ENCODE measurements at places on chromosomes 11 and 22. TPM values are rescaled to one million over a fixed set of nuclear protein-coding genes. Genes with fewer than 3 reads are reported as not detected.

DNA sequence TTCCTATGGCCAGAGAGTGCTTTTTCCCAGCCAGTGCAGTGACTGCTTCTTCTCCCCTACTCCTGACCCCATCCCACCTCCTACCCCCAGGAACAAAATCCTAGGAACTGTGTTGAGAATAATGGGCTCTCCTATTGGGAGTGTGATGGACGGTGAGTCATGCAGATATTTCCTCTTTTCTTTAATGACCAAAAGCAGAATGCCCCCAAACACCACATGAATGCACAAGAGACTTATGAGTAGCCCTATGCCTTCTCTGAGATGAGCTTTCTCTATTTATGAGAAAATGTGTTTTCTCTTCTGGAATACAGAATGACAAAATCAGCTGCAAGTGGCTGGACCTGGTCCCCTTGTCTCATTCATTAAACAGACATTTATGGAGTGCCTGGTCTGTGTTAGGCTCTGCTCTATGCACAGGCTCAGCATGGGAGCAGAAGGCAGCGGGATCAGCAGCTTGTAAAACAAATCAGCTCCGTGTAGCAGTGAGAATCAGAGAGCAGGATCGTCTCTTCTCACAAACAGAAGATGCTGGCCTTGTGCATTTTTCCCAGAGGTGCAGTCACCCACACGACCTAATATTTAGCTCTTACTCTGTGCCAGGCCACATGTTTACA, 47.5 kb upstream of the GALNT18 start:
- no peak overlapping the region for H3K4me3 ChIP-seq
- H3K4me1 ChIP-seq: no peaks in the 10 kb centered on the region
- no peak for DNase-seq
- H3K27ac ChIP-seq: no peak overlapping the region
- peaks cover 9% of the 10 kb centered on the region for H3K27me3 ChIP-seq

OR5F1 gene
- total RNA-seq: not detected

DNA sequence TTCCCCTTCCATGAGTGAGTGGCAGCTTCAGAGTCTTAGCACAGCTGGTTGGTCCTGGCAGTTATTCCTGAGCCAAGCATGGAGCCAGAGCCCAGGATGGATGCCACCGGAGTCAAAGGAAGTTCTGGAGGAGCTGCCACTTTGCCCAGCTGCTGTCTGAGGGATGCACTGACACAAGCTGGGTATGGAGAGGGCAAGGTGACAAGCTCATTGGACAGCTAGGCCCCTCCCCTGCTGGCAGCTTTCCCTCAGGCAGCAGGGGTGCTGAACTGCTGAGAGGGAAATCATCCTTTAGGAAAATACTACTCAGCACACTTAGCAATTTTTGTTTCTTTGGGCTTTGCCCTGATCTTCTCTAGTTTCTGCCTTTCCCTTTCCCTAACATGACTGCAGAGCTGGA, 99.3 kb upstream of the SESN3 start:
- H3K27ac ChIP-seq: no peak overlapping the region
- H3K4me1 ChIP-seq: no peaks in the 10 kb centered on the region
- DNase-seq: no peak

- peaks cover 10% of the 10 kb centered on the region for H3K4me1 ChIP-seq
- H3K27me3 ChIP-seq: no peaks in the 10 kb centered on the region
- DNase-seq: no peak
- H3K4me3 ChIP-seq: no peak overlapping the region
Observed at GRCh38 chr11:59187587-59187986, 15.7 kb downstream of the DTX4 start.

- peak overlapping the region; percentile 98 for H3K27ac ChIP-seq
- H3K4me3 ChIP-seq: peak overlapping the region; percentile 99
- peaks cover 14% of the 10 kb centered on the region for H3K36me3 ChIP-seq
- H3K27me3 ChIP-seq: no peaks in the 10 kb centered on the region
Observed at GRCh38 chr11:61362542-61362875, 335 bp downstream of the TMEM138 start.

C22orf15 gene
- total RNA-seq: not detected

- no peaks in the 10 kb centered on the region for H3K36me3 ChIP-seq
- H3K4me3 ChIP-seq: peak overlapping the region; percentile 59
- H3K4me1 ChIP-seq: peaks cover 15% of the 10 kb centered on the region
Observed at GRCh38 chr11:67601098-67601497, 5.6 kb upstream of the NDUFV1 start.

SCGB1D2 gene
- not detected for total RNA-seq

F2 gene
- total RNA-seq: 0.72 TPM

DNA sequence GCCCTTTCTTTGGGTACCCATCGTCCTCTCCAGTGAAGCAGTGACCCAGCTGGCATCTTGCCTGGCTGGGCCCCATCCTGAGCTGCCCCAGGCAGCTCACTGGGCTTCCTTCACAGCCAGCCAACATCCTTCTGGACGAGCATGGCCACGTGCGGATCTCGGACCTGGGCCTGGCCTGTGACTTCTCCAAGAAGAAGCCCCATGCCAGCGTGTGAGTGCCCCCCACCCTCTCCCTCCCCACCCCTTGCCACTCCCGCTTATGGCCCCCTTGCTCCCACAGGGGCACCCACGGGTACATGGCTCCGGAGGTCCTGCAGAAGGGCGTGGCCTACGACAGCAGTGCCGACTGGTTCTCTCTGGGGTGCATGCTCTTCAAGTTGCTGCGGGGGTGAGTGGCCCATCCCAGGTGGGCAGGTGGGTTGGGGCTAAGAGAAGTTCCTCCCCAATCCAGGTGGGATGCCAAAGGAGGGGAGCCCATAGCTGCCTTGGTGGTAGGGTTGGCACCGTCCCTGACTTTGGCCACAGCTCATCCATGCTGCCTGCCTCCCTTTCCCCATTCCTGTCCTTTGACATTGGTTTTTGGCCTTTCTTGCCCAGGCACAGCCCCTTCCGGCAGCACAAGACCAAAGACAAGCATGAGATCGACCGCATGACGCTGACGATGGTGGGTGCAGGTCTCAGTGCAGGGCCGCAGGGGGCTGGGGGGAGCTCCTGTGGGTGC, 6.8 kb upstream of the ANKRD13D start:
- peaks cover 17% of the 10 kb centered on the region for H3K4me1 ChIP-seq
- no peak overlapping the region for H3K27ac ChIP-seq
- H3K36me3 ChIP-seq: peaks cover 79% of the 10 kb centered on the region

DNA sequence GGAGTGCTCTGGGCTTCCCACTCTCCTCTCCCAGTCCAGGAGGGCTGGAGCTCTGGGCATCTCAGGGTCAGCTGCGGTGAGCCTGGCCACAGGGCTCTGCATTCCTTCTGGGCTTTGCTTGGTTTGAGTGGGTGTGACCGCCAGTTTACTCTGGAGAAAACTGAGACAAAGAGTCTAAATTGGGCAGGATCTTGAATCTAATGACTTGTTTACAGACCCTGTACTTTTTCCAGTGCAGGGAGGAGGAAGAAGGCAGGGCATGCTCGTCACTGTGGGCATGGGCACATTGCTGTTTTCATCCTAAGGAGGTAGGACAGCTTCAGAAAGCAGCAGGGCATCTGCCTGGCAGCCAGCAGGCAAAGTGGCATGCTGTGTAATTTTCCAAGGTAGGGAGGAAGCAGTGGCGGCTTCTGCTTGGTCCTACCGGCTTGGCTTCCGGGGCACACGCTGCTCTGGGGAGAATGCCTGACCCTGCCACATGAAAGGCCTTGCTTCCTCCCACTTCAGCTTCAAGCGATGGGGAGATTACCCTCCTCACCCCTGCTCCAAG, 22.9 kb downstream of the FLI1 start:
- peaks cover 6% of the 10 kb centered on the region for H3K36me3 ChIP-seq
- no peak for DNase-seq
- H3K4me1 ChIP-seq: peaks cover 68% of the 10 kb centered on the region

DNA sequence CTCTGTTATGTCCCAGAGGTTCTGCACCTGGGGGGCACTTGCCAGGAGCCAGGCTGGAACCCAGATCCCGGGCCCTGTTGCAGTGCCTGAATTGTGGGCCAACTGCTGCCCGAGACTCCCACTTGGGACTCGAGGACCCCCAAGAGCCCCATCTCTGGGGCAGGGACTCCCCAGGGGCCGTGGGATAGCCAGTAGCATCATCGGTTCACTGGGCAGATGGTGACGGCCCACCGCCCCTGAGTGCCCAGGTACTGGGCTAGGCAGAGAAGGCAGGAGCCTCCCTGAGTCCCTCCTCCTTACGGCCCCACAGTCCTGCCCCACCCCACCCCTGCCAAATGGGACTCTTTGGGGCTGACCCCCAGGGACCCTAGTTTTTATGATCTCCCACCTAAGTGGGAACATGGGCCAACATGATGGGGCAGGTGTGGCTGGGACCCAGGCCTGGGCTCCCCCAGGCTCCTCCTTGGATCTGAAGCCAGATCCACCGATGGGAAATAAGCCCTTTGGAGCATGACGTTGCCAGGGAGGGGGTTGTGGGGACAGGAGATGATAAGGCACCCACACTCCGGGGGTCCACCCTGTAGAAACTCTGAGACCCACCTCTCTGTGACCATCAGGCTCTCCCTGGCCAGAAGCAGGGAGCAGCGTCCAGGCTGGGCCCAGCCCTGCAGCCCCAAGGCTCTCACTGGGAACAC, 94.5 kb upstream of the FGF3 start:
- H3K27ac ChIP-seq: no peak overlapping the region
- H3K36me3 ChIP-seq: no peaks in the 10 kb centered on the region
- no peaks in the 10 kb centered on the region for H3K4me1 ChIP-seq
- H3K27me3 ChIP-seq: no peaks in the 10 kb centered on the region

GRCh38 chr11:109075976-109076375, 346.0 kb upstream of the C11orf87 start:
- DNase-seq: no peak
- no peak overlapping the region for H3K4me3 ChIP-seq

GRCh38 chr22:48476577-48476976, 1351.1 kb downstream of the BRD1 start:
- H3K4me3 ChIP-seq: no peak overlapping the region
- no peaks in the 10 kb centered on the region for H3K27me3 ChIP-seq
- no peaks in the 10 kb centered on the region for H3K4me1 ChIP-seq
- no peak for DNase-seq

DNA sequence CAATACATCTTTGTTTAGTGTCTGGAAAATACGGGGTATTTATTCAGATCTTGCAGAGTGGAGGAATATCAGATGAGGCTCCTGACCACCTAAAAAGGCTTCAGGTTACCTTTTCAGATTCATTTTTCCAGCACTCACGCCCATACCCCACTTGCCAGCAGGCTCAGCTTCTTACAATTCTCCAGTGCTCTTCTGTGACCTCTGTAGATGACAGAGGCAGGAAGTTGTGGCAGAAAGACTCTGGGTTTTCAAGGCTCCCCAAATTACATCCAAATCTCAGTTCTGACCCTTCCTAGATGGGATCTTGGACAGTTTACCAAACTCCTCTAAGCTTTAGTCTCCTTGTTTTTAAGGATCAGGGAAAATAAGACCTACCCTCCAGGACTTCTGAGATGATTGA, 61.1 kb downstream of the SYTL2 start:
- no peak overlapping the region for H3K4me3 ChIP-seq
- H3K27me3 ChIP-seq: no peaks in the 10 kb centered on the region
- H3K4me1 ChIP-seq: no peaks in the 10 kb centered on the region
- no peak for DNase-seq
- H3K36me3 ChIP-seq: no peaks in the 10 kb centered on the region

- no peak for DNase-seq
- H3K4me3 ChIP-seq: peak overlapping the region; percentile 92
- H3K27ac ChIP-seq: peak overlapping the region; percentile 28
- peaks cover 5% of the 10 kb centered on the region for H3K36me3 ChIP-seq
- no peaks in the 10 kb centered on the region for H3K27me3 ChIP-seq
- peaks cover 10% of the 10 kb centered on the region for H3K4me1 ChIP-seq
Observed at GRCh38 chr11:2400762-2401435, 349 bp downstream of the TSSC4 start.

OR5B21 gene
- not detected for total RNA-seq

MAJIN gene
- total RNA-seq: not detected

DNA sequence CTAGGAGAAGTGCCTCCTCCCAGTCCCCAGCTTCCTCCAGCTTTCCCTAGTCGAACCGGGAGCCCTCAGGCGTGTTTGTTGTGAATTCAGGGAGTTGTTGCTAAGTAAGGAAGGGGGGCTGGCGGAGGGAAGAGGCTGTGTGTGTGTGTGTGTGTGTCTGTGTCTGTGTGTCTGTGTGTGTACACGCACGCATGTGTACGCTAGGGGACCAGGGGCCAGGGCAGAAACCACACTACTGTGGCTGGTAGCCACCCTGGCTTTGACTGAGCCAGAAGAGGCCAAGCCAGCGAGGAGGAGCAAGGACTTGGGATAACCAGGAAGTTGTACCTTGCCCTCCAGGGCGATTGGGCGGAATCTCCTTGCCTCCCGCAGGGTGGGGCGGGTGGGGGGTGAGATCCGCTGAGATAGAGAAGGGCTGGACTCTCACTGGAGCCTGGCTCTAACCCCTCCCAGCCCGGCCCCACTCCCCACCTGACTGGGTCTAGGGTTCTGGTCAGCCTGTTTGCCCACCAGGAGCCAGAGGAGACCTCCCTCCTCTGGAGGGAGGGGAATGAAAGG, 7.5 kb downstream of the BCL9L start:
- no peaks in the 10 kb centered on the region for H3K27me3 ChIP-seq
- DNase-seq: no peak
- peaks cover 32% of the 10 kb centered on the region for H3K4me1 ChIP-seq
- no peak overlapping the region for H3K27ac ChIP-seq
- no peaks in the 10 kb centered on the region for H3K36me3 ChIP-seq

MCM5 gene
- total RNA-seq: 277 TPM

APOBEC3H gene
- total RNA-seq: 9.4 TPM

DNA sequence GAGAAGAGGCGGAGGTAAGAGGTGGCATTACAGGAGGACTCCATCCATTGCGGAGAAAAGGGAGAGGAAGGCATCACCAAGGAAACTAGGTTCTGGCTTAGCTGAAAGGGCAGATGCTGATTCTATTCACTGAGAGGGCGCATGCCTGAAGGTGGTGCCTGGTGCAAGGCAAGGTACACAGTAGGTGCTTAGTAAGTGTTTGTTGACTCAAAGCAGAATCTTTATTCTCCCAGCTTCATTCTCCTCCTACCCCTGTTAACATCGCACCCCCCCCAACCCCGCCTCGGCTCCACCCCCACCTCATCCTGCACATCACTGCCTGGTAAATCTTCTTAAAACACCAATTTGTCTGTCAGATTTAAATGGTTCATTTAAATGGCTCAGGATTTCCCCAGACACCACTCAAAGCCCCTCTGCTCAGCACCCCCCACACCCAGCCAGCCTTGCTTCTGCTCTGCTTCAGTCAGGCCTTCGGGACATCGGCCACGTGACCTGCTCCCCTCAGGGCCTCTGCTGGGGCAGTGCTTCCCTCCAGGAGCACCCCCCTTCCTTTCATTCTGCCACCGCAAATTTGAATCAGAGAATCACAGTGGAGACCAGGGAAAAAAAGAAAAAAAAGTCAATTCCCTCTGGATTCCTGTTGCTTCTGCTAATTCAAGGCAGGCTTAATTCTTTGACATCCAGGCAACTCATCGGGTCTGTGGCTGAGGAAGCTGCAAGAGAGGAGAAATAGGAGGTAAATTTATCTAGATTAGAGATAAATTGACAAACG, 17.8 kb upstream of the RCN1 start:
- no peaks in the 10 kb centered on the region for H3K36me3 ChIP-seq
- H3K27me3 ChIP-seq: no peaks in the 10 kb centered on the region
- DNase-seq: no peak
- no peak overlapping the region for H3K27ac ChIP-seq
- no peak overlapping the region for H3K4me3 ChIP-seq

Measured in GM12878 (cell line).